ENCODE measurements at places on chromosomes 5 and 9.

GRCh38 chr5:150238646-150239045 is 48.8 kb downstream of the SLC6A7 start:
- no peak for DNase-seq

DNA sequence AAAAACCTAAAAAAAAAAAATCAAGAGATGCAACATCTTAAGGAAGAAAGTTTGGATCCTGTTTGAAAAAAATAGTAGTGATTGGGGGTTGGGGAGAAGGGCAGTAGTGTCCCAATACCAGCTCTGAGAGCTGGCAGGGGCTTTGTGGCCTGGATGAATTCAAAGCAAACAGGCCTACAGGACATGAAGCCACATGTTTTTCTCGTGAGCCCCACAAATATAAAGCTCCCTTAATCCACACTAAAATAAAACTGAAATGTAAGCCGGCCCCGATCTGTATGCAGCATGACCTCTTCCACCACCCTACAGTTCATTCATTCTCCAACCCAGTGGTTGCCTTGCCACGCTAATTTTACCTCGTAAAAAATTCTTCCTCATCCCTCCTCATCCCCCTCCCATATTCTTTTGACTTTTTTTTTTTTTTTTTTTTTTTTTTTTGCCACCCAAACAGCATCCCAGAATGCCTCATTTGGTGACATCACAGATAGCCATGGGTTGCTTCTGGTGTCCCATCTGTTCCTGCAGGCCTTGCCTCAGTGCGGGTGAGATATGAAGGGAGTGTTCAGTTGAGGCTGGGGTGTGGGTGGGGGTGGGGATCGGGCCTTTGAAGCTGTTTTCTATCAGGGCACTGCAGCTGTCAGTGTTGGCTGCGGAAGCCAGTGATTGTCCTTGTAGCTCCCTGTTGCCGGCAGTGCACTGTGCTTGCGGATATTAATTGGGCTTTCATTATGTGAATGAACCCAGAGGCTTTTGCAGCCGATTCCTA is 81.6 kb upstream of the NFIB start:
- DNase-seq: peak; percentile 75

GRCh38 chr5:136053336-136054141 is 24.8 kb downstream of the TGFBI start:
- no peak for DNase-seq

GRCh38 chr5:169862391-169862811 is 117.9 kb downstream of the INSYN2B start:
- no peak for DNase-seq

GRCh38 chr5:57492632-57493031 is 10.0 kb upstream of the ACTBL2 start:
- DNase-seq: no peak

DNA sequence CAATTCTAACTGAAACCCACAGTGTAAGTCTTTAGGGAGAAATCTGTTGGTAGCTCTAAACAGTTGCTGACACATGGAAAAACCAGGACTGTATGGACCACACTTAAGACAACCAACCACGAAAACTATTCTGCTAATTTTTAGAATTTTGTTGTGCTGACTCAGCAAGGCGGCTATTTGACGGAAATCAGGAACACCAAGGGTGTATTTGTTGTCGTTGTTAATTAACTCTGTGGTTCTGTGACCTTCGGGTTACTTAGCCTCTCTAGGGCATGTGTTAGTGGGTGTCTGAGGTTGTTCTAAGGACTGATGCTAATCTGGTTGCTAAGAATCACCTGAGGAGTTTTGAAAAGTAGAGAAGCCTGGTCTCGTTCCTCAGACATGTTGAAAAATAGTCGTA is 79.2 kb downstream of the ATP10B start:
- DNase-seq: no peak

DNA sequence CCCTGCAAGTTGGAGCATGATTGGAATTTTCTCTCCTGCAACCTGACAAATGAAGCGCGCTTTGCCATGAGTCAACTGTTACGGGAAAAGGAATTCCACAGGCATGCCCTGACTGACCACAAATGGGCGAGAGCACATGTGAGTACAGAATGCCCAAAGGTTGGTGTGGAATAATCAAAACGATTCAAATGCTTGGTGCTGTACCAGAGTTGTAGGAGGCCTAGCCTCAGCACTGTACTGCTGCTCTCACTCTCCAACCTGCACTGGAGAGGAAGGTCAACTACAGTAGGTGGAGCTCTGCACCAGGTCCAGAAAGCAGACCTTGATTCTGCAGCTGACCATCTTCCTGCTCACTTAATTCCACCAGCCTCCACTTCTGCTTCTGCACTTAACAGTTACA is 406.9 kb upstream of the ACTBL2 start:
- DNase-seq: no peak

- DNase-seq: no peak
These were observed 43.8 kb downstream of the GNA14 start for GRCh38 chr9:77604316-77604715.

- DNase-seq: no peak
These were observed 238.6 kb upstream of the ADAMTSL1 start for GRCh38 chr9:18235181-18235908.

DNA sequence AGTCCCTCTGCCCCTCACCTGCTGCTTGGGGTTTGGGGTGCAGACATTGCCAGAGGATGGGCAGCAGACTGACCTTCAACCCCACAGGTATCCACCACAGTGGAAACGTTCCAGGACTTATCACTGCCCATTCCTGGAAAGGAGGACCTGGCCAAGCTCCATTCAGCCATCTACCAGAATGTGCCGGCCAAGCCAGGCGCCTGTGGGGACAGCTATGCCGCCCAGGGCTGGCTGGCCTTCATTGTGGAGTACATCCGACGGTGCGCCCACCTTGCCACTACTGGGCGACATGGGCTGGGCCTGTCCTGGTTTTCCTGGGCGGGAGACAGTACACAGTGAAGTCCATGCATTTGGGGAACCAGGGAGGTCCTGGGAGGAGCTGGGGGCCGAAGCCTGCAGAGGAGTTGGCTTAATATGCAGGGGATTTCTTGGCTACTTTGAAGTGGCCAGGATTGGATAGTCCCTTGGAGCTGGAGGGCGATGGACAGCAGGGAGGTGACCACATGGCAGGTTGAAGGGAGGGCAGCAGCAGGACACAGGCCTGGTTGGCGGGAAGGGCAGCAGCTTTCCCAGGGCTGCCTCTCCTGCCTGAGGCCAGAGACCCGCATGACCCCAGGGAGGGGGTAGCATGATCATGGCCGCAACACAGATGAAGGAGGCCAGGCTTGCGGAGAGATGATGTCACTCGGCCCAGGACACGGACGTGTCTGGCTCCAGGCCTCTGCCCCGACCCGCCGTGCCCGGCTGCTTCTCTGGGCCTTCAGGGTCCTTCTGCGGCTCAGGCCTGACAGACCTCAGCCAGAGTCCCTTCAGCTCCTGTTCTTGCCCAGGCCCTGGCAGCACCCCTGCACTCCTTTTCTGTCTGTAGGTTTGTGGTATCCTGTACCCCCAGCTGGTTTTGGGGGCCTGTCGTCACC is 34.6 kb downstream of the USP20 start:
- DNase-seq: no peak

GRCh38 chr5:134174841-134175839 is 1.6 kb downstream of the SKP1 start:
- DNase-seq: no peak

DNA sequence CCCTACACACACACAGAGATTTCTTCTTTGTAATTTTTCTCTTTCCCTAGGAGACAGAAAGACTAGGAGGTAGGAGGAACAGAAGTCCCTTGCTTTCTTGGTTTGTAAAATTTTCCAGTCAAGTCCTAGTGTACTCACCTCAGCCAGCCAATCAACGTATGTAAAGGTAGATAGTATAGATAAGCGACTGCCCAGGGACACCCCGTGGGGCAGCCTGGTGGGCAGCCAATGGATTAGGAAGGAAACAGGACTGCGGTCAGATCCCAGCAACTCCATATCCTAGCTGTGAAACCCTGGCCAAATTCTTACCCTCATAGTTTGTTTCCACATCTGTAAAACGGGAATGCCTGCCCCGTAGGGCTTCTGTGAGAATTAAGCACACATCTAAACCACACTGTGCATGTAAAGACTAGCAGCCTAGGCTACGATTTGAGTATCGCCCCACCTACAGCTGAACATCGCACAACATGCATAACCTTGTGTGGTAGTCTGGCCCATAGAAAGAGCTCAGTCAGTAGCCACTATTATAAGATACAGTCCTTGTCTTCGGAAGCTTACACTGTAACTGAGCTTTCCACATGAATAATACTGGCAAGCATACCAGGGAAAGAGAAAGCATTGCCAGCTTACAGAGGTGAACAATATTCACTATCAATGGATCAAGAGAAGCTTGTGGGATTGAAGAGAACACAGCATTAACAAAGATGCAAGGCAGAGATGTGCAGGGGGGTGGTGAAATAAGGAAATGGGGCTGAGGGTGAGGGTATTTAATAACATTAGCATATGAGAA is 353.4 kb upstream of the PANK3 start:
- no peak for DNase-seq

GRCh38 chr5:115098041-115098702 is 71.5 kb downstream of the TRIM36 start:
- no peak for DNase-seq

DNA sequence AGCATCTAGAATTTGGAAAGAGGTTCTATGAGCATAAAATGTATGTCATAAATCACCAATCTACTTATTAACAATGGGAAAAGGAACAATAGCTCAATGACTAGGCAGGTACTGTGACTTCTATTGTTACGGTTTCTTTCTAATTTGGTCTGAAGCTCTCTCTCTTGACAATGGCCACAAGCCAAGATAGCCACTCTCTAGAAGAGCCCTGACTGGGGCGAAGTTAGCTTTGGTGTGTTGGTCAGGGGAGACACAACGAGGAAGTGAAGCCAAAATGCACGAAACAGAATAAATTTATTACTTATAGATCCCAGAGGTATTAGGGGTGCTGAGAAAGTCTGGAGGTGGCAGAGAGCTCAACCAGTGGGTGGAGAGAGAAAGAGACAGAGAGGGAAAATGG is 9.4 kb upstream of the RAD23B start:
- DNase-seq: no peak

DNA sequence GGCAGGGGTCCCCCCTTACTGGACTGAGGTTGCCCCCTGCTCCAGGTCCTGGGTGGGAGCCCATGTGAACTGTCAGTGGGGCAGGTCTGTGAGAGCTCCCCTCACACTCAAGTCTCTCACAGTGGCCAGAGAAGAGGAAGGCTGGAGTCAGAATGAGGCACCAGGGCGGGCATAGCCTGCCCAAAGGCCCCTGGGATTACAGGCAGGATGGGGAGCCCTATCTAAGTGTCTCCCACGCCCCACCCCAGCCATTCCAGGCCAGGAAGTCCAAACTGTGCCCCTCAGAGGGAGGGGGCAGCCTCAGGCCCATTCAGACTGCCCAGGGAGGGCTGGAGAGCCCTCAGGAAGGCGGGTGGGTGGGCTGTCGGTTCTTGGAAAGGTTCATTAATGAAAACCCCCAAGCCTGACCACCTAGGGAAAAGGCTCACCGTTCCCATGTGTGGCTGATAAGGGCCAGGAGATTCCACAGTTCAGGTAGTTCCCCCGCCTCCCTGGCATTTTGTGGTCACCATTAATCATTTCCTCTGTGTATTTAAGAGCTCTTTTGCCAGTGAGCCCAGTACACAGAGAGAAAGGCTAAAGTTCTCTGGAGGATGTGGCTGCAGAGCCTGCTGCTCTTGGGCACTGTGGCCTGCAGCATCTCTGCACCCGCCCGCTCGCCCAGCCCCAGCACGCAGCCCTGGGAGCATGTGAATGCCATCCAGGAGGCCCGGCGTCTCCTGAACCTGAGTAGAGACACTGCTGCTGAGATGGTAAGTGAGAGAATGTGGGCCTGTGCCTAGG is at the start of gene CSF2:
TSS of gene CSF2 (plus strand) at position 559 of the 783 bp plus-strand sequence. CDS start at position 594, 35 bp downstream.
- no peak for DNase-seq

GRCh38 chr5:139132515-139132914 is 65.7 kb downstream of the SIL1 start:
- no peak for DNase-seq

DNA sequence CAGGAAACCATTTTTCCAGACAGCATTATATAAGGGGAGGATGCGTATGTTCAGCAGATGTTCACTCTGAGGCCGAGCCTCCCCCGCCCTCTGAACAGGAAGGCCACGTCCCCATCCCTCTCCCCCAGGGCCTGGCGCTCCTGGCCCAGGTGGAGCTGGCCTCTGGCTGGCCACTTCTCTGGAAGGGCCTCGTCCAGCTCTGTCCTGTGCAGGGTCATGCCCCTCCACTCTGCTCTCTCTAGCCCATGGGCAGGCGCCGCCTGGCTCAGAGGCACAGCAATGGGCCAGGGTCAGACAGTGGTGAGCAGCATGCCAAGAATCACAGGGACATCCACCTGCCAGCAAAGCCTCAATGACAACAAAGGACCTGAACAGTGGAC is 34.2 kb downstream of the ADAMTS2 start:
- no peak for DNase-seq

DNA sequence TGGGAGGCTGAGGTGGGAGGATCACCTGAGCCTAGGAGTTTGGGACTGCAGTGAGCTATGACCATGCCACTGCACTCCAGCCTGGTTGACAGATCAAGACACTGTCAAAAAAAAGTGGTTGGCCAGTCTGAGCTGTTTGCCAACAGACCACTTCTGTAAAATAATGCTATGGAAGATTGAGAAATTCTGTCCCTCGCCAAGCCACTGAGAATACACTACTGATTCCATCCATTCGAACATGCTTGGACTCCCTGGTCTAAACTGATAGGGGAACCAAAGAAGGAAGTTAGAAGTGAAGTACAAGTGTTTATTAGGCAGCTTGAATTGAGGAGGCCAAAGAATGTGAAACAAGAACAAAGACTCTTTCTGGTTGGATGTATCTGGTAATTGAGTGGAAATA is 27.2 kb downstream of the ENC1 start:
- no peak for DNase-seq

DNA sequence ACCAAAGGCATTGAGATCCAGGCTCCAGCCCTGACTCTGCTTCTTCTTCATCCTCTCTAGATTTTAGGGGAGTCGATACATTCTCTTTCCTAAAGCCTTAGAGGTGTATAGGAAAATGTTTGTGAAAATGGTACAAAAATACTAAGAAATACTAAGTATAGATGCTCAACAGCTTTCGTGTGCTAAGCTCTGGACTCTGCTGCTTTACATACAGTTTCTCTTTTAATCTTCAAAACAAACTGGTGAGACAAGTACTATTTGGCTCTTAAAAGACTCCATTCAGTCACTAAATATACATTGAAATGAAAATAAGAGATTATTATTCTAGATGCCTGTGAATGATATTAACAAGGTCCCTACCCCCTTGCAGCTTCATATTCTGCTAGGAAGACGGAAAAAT is 174.5 kb upstream of the TRPM3 start:
- no peak for DNase-seq

Measured in occipital lobe (tissue), 3 donors.